ENCODE measurements at places on chromosomes 12 and 14. TPM values are rescaled to one million over a fixed set of nuclear protein-coding genes. Genes with fewer than 3 reads are reported as not detected.

GRCh38 chr14:35969310-35969709, 143.2 kb downstream of the BRMS1L start:
- H3K27me3 ChIP-seq: no peaks in the 10 kb centered on the region
- H3K4me1 ChIP-seq: no peaks in the 10 kb centered on the region
- H3K27ac ChIP-seq: no peak overlapping the region
- no peak overlapping the region for H3K4me3 ChIP-seq
- no peaks in the 10 kb centered on the region for H3K36me3 ChIP-seq

The CCDC196 gene
- not detected for total RNA-seq

The RAD9B gene
- not detected for total RNA-seq

- peak overlapping the region; percentile 92 for H3K4me3 ChIP-seq
- H3K4me1 ChIP-seq: peaks cover 42% of the 10 kb centered on the region
- no peaks in the 10 kb centered on the region for H3K27me3 ChIP-seq
- H3K27ac ChIP-seq: peak overlapping the region; percentile 88
- peaks cover 17% of the 10 kb centered on the region for H3K36me3 ChIP-seq
- no peak for DNase-seq
Measured at GRCh38 chr12:57089271-57090245, 644 bp downstream of the NAB2 start.

The HOXC13 gene
- not detected for total RNA-seq

The KIF26A gene
- total RNA-seq: 3.9 TPM

The DGKA gene
- total RNA-seq: 72.8 TPM

The SIRT4 gene
- total RNA-seq: 0.56 TPM

DNA sequence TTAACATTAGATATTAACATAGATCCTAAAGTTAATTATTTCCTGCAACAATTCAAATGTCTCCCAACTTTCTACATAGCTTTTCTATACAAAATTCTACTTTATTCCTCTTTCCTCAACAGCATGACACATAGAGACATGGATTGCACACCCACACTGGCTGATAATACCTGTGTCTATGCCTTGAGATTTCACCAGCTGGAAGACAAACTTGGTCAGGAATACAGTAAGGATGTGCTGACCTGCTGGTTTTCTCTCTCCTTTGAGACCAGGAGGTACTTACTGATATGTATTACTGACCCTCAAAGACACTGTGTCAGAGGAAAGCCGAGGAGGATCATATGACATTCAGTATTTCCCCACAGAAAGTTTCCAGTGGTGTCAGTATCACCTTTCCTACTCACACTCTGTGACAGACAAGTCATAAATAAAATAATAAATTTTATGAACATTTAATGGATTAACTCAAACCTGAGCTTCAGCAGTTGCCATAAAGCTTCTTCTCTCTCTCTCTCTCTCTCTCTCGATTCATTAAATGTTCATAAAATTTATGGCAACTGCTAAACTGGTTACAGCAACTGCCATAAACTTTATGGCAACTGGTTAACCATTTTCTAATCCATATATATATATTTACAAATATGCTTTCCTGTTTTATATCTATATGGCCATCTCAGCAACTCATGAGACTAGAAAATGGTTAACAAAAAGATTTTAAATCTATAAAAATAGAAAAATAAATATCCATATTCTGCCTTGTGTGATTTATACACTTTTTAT, 22.7 kb downstream of the EIF2S3B start:
- H3K27me3 ChIP-seq: no peaks in the 10 kb centered on the region
- no peak overlapping the region for H3K4me3 ChIP-seq
